Vagina (tissue), 2 donors: ENCODE measurements at places on chromosomes 1 and 21.

DNA sequence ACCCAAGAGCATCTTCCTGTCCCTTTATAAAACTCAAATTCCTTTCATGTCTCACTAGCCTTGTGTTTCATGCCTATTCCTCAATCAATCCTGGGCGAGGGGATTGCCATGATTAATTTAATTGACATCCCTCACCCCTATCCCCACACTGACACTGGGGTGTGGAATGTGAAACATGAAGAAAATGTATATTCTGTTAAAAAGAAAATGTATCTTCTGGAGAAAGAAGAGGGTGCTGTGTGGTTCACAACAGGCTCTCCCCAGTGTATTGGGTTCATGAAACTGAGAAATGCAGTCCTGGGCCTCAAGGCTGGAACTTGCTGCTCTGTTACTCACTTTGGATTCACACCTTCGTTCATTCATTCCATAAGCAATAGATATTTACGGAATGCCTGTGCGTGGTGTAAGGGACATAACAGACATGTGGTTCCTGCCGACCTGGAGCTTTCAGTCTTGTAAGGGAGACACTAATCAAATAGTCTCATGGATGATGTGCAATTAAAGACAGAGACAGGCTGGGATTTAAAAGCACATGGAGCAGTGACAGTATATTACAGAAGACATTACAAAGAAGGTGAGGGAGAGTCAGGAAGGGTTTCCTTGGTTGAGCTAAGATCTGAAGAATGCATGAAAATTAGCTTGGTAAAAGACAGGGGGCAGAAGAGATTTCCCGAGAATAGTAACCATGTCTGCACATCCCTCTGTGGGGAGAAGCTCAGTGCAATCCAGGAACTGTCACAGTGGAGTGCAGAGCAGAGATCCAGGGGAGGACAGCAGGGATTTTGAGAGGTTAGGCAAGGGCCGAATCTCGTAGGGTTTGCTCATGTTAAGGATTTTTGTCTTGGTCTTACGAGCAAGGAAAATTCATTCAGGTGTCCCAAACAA is 32.1 kb downstream of the SERTAD4 start:
- no peak for DNase-seq

DNA sequence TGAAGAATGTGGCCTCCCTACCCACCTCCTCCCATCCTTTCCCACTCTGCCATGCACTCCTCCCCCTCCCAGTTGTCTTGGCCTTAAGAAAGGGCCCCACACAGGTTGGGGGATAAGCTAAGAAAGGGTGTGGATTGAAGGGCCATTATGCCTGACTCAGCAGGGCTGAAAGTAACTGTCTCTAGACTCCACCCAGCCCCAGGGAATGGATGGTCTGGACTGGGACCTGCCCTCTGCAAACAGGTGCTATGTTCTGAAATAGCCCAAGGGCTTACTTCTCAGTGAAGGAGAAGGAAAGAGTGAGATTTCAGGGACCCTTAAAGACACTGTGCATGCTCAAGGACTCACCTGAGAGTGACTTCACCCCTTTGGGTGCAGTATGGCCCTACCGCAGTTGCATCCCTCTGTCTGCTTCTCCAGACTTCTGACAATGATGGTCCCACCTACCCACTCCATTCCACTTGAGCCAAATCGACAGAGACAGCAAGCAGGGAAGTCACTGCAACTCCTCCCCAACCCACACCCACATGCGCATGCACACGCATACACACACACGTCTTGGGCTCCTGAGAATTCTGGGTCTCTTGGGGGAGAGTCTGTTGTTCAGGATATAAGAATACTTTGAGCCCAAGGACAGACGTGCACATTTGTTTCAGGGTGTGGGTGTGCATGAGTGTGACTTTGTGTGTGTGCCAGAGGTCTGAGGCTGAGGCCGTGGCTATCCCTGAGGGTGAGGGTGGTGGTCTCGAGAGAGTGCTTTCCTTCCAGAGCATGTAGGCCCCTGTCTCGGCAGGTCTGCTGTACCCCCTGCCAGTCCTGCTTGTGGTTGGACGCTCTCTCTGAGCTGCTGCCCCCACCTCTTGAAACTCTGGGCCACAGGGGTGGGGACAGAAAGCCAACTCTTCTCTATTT is 231.9 kb downstream of the PTPRU start:
- DNase-seq, result no peak

GRCh38 chr1:213111502-213111901 is 60.5 kb downstream of the RPS6KC1 start:
- DNase-seq, result no peak

DNA sequence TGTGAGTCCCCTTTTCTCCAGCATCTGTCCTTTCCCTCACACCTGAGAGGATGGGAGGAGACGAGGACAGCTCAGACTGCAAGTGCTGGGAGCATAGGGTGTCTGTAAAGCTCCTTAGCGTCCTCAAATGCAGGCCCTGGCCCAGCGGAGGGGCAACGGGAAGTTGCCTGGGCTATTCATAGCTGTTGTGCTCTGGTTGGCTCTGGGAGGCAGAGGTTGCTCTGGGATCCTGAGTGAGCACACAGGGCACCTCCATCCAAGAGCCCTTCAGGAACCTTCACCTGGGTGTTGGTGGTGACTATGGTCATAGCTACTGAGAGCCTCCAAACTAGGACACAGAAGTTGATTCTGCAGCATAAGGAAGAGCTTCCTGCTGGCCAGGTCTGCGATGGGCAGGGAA is 2.6 kb downstream of the PADI1 start:
- no peak for DNase-seq

- DNase-seq, result no peak
Measured at GRCh38 chr21:27833298-27833697, 866.4 kb upstream of the ADAMTS5 start.

GRCh38 chr1:67601955-67602354 is 83.0 kb upstream of the GADD45A start:
- DNase-seq, result no peak

DNA sequence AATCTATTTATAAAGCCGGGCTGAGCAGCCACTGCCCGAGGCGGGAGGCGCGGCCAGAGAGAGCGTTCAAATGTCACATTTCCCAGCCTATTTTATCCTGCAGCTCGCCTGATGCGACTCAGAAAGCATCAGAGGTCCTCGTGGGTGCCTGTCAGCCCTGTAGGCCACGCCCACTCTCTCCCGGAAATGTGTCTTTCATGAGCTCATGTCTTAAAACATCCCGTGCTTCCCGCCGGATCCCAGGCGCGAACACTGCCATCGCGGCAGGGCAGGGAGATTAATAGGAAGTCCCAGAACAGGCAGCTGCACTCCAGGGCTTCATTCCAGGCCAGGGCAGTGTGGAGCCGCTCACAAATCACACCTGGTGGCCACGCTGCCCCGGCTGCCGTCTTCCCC is 117.5 kb downstream of the PRDM16 start:
- DNase-seq, result no peak

DNA sequence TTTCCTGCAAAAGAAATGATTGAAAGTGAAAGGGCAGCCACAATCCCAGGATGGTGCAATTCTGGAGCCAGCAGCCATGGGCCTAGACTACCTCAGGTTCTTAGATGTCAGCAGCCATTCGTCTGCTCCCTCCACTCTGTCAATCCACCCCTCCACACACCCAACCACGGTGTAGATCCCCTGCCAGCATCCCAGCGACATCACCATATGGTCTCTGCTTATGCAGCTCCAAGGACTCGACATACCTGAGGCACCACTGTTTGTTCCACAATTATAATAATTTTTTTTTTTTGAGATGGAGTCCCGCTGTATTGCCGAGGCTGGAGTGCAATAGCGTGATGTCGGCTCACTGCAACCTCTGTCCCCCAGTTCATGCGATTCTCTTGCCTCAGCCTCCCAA is 6.5 kb downstream of the SYNC start:
- no peak for DNase-seq

DNA sequence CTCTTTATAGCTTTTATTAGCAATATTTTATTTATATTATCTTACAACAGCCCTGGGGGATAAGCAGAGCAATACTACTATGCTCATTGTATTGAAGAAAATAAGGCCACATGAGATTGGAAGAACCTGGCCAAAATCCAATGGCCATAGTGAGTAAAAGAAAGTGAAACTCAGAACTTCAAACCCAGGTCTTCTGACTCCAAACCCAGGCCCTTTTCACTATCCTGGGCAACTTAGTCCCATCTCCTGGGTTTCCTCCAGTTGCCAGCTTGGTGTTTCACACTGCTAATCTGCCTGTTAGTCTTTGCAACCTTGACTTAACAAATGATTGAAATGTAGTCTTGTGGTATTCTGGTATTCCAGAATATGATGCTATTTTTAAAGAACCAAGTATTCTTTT is 22.4 kb upstream of the EXO1 start:
- no peak for DNase-seq

DNA sequence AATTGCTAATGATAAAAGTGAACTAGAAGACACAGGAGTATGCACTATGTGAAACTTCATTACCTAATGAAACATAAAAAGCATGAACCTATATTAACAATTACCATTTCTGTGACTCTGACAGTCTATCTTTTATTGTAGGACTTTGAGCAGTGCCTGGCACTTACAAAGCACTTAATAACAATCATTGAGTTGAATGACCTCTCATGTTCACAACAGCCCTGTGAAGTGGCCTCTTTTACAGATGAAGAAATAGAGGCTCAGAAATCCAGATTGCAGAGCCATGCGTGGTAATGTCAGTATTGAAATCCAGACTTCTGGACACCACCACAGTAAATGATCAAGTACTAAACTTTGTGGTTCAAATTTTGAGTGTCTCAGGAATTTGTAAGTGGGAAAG is 326.4 kb downstream of the NTNG1 start:
- DNase-seq, result no peak

DNA sequence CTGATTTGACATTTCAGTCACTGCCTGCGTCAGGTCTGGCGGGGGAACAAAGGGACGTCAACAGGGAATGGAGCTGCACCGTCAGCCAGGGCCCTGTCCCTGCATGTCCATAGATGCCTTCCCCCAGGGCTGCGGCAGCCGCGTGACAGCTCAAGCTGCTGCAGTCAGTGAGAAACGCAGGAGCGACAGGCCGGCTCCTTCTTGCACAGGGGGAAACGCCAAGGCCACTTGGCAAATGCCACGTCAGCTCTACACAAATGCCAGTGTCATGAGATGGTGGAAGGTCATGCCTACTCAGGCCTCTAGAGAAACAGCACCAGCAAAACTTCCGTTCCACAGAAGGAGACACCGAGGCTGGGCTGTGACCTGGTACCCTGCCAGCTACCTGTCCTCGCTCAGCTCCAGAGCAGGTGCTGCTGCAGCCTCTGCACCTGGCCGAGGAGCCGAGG is 37.7 kb downstream of the SYF2 start:
- DNase-seq, result no peak

GRCh38 chr1:11062965-11063401 is 3.2 kb upstream of the SRM start:
- no peak for DNase-seq

GRCh38 chr1:46446646-46447498 is 42.8 kb upstream of the DMBX1 start:
- DNase-seq, result no peak

DNA sequence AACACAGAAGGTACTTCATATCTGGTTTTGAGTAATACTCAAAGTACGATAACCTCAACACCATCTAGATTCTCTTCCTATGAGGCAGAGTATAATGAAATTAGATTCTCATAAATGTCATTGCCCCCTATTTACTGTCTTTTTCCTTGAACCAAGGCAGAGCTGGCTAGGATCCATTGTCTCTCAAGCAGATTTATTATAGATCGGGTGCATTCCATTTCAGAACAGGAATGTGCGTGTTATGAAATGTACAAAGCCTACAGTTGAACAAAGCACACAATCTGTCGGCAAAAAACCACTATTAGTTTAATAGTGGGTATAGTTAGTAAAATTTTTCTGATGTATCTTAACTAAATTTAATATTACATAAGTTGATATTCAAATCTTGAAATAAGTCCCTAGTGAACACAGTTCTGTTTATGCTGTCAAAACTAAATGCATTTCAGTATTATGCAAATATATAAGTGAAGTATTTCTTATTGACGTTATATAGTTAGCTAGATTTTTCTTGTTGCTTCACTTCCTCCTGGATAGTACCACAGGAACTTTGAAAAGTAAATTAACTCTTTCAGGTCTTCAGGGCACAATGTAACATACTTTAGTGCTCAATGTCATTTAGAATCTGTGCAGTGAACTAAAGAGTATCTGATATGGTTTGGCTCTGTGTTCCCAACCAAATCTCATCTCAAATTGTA is 92.1 kb downstream of the DDAH1 start:
- no peak for DNase-seq

DNA sequence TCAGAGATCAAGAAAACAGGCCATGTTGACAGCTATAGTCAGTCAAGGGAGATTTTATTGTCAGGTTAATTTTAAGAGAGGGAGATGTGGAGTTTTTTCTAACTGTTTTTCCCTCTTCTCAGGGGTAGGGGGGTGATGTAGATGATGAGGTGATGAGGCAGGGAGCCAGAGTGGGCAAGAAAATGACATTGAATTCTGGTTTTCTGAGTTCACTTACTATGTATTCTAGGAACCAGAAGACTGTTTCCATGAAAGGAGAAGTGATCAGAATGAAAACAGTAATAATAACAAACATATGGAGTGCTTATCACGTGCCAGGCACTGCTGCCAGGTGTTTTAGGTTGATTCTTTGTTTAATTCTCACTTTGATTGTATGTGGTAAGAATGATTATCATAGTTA is 40.2 kb downstream of the CASQ2 start:
- no peak for DNase-seq

DNA sequence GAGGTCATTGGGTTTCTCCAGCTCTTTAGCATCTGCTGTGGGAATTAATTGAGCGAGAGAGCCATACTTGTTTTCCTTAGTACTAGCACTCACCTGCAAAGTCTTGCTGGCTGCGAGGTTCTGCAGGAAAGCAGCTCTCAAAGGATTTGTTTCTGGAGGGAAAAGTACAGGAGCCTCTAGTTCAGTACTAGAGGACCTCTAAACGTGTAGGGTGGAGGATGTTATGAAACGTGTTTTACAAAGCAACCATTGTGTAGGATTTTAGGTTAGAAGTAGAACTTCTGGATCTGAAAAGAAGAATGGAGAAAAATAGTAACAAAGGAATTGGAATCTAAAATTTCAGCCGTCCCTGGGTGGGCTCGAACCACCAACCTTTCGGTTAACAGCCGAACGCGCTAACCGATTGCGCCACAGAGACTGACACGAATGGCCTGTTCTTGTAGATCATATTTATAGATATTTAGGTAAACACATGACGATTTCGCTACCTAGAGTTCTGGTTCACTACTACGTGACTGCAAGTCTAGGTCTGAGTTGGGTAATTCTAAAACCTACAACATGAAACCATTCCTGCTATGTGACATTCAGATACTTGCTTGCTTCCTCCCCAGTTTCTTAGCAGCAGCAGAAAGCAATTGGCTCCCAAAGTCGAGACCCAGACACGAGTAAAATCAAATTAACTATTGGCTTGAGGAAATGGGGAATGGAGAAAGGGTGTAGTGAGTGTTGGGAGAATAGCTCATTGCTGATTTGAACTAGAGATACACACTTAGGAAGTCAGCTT is 60.2 kb upstream of the CFAP126 start:
- no peak for DNase-seq
